GM04504 (cell line): ENCODE measurements at places on chromosomes 16 and 17.
A peak's percentile ranks its signal among the peaks of the same experiment; 100 is the strongest.

DNA sequence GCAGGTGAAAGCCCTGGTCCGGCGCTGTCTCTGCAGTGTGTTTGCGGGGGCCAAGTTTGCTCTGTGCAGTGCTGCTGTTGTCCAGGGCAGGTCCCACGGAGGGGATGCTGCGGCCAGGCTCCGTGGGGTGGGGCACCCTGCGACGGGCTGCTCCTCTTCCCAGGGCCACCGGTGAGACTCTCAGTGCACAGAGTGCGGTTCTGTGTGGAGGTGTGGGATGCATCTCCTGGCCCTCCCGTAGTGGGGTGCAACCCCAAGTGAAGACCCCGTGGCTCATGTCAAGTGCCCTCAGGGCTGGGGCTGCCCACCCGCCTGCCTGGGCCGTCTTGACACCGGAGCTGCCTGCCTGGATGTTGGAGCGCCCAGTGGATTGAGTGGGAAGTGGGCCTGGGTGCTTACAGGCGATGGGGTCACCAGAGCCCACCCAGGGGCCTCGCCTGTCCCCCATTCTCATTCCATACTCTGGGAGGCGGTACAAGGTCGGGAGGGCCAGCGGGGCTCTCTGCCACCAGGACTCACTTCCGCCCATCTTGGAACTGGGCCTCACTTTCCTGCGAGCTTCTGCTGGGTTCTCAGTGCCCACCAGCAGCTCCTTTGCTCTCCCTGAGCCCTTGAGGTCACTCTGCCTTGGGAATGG, 119.9 kb downstream of the BANP start:
- no peak for DNase-seq

DNA sequence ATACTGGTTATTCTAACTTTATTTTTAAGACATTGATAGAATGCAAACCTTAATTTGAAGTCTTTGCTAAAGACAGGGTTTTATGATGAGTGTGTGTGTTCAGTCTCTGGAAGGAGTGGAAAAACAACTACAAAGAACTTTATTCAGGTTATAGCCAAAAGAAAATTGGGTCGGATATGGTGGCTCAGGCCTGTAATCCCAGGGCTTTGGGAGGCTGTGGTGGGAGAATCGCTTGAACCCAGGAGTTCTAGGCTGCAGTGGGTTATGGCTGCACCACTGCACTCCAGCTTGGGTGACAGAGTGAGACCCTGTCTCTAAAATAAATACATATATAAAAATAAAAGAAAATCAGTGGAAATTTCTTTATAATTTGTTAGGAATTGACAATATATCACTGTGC, 581.5 kb upstream of the CA10 start:
- no peak for DNase-seq

GRCh38 chr16:11708421-11708820, 34.2 kb downstream of the TXNDC11 start:
- no peak for DNase-seq

DNA sequence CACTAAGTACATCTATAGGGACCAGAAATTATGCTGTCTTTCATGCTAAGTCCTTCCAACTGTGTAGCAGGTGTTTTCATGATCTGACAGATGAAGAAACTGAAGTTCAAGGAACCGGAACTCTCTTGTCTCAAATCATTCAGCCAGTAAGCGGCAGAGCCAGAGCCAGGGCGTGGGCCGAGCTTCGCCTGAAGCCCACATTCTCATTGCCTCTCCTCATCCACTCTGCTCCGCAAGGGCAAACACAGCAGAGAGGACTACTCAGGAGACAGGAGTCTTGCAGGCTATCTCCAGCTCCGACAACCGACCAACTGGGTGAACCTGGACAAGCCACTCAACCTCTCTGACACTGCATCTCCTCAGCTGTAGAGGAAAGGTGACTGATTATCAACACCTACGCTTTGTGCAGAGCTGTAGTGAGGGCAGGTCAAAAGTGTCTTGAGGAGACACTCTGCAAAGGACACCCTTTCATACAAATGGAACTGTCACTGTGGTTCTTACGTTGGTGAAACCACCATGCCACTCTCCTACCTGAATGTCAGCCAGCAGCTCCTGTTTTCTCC, 72.9 kb downstream of the CYTH1 start:
- no peak for DNase-seq

DNA sequence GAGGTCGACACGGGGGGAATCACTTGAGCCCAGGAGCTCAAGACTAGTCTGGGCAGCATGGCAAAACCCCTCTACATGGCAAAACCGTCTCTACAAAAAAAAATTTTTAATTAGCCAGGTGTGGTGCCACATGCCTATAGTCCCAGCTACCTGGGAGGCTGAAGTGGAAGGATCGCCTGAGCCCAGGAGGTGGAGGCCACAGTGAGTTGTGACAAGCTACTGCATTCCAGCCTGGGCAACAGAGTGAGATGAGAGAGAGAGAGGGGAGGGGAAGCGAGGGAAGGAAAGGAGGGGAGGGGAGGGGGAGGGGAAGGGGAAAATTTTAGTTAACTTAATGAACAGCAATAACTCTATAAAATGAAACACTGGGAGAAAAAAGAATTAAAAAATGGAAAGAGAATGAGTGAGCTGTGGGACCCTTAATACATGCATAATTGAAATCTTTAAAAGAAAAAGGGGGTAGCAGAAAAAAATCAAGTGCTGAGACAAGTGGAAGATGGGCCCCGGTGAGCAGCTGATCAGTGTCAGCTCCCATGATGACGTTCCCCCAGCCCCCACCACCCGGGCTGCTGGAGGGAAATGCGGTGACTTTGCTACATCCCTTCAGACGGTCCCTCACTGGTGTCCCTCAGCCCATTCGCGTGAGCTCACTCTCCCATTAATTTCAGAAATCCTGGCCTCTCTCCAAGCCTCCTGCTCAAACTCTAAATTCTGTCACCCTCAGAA, 2.7 kb downstream of the ASGR2 start:
- DNase-seq: no peak

- DNase-seq: no peak
These were observed 82.5 kb downstream of the C17orf67 start for GRCh38 chr17:56751145-56751738.

- DNase-seq: peak; percentile 76
These were observed 8.2 kb upstream of the CIAO3 start for GRCh38 chr16:749010-749409.

- DNase-seq: no peak
These were observed 7.9 kb downstream of the ENGASE start for GRCh38 chr17:79082311-79083190.

DNA sequence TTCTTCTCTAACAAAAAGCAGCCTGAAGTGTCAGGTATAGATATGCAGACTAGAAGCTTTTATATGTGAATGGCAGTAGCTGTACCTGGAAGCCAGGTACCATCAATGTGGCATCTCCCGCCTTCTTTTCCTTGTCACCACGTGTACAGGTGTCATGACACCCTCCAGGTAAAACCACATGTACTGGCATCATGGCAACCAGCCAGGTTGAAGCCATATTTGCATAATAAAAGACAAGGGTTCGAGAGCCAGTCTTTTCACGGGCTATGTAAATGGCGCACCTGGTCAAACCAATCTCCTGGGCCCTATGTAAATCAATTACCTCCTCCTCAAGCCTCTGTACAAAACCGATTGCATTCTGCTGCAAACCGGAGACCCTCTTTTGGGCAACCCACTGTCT, 541.3 kb downstream of the CDH11 start:
- no peak for DNase-seq

- no peak for DNase-seq
These were observed 14.0 kb downstream of the RPH3AL start for GRCh38 chr17:338442-339192.

GRCh38 chr17:46001390-46002310, 2.6 kb downstream of the STH start:
- no peak for DNase-seq

DNA sequence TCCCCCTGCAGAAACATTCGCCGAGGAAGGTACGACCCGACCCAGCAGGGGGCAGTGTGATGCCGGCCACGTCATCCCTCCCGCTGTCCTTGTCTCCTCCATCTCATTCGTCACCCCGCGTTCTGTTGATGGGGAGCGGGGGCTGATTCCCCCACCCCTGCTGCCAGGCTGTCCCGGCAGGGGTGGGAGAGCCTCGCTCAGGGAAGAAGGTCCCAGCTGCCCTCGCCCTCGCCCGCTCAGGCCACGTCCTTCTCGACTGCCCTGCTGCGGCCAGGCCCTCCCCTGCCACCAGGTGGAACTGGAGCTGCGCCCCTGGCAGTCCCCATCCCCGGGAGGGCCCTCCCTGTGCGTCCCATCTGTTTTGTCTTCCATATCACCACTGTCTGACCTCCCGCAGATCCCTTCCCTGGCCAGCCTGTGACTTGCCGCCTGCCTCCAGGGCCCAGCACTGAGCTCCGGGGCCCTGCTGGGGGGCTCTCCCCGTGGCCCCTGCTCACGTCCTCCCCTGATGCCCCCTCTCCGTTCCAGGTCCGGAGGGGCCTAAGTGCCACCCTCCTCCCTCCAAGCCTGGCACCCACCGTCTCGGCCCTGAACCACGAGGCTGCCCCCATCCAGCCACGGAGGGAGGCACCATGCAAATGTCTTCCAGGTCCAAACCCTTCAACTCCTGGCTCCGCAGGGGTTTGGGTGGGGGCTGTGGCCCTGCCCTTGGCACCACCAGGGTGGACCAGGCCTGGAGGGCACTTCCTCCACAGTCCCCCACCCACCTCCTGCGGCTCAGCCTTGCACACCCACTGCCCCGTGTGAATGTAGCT, 20.6 kb downstream of the ADAM11 start:
- DNase-seq: peak; percentile 50

- DNase-seq: no peak
These were observed 223.0 kb downstream of the SNX29 start for GRCh38 chr16:12199524-12199923.

GRCh38 chr16:10616756-10617640, 36.6 kb upstream of the EMP2 start:
- no peak for DNase-seq

GRCh38 chr16:84780544-84781376, 39.0 kb upstream of the CRISPLD2 start:
- no peak for DNase-seq

DNA sequence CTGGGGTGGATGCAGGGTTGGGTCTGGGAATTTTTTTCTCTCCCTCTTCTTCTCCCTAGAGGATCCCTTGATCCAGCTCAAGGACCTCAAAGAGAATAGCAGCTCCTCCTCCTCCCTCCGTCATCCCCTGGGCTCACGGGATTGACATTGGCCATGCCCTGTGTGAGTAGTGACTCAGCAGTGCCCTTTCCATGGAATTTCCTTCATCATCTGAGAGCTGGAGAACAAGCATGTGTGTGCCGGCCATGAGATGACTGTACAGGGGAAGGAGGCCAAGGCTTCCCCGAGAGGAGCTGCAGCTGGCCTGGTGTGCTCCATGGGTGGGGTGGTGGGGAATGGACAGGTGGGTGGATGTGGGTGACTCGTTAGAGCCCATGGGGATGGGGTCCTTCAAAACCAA, 8.9 kb upstream of the WSCD1 start:
- no peak for DNase-seq

GRCh38 chr17:41013181-41013580, 4.3 kb upstream of the KRTAP3-1 start:
- DNase-seq: peak; percentile 72

GRCh38 chr17:28759256-28759865, 15.6 kb downstream of the TRAF4 start:
- DNase-seq: no peak

GRCh38 chr17:31509095-31509804, 117.8 kb downstream of the RAB11FIP4 start:
- no peak for DNase-seq

DNA sequence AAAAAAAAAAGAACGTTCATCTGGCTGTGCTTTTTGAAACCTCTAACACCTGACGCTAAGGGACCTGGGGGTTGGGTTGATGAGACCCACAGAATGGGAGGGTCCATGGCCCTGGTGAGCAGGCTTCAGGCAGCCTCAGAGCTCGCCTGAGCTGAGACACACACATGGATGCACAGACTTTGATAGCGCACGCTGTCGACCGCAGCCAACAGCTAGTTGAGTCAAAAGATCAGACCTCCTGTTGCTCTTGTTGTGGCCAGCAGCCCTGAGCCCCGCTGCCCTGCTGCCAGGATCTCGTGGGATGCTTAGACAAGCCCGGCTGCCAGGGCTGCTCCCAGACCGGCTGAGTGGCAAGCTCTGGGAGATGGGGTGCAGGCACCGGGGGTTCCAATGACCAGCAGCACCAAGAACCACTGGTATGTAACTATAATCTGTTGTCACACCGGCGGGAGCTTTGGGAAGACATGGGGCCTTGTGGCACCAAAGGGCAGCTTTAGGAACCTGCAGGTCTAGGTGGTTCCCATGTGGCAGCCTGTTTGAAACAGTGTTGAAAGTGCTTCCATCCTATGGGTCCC, 20.0 kb upstream of the MEAK7 start:
- DNase-seq: no peak

GRCh38 chr16:51184702-51185433, 33.8 kb upstream of the SALL1 start:
- DNase-seq: no peak

DNA sequence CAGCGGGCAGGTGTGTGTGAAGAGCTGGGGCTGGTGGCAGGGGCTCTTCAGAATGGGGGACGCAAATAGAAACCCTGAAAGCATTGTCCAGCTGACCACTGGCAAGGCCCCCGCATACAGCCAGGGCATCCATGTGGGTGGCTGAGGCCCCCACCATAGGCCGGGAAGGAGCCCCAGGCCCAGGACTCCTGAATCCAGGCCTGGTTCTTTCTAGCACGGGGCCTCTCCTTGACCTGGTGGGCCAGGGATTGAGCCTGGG, 200.5 kb downstream of the NTN1 start:
- DNase-seq: no peak

DNA sequence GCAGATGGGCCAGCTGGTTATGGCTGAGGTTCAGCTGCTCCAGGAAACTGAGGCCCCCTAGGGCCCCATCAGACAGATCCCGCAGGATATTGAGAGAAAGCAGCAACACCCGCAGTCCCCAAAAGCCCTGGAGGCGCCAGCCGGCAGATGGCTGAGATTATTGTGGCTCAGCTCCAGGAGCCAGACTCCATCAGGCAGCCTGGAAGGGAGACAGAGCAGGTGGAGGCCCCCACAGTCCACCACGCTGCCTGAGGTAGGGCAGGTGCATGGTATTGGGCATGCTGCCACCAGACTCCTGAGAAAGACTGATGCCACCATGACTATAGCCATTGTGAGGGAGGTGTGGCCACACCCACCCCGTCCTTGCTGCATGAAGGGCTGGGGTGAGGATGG, 9.5 kb upstream of the TMEM101 start:
- no peak for DNase-seq

DNA sequence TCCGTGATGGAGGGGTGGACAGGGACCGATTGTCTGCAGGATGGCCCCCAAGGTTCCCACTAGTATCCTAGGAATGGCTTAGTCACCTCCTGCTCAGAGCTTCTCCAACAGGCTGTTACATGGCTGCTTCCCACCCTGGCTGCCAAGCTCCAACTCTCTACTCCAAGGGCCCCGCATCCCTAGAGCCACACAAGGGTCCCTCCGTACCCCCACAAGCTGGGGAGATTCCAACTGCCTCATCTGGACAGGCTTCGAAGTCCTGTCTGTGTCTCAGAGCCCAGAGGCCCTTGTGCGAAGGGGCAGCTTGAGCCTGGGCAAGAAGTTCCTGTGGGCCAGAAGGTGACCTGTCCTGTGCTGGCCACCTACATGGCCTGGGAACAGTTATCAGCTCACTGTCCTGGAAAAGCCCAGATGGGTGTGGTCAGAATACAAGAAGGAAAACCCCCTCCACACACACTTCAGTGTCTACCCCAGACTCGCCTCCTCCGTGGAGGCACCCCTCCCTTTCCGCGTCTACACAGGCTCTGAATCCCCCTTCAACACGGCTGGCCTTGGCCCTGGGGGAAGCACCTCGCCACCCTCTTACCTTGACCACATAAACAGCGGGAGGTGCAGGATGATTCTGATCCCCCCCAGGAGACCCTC, 586 bp downstream of the MEAK7 start:
- no peak for DNase-seq
